ENCODE measurements at places on chromosomes 4 and X. TPM values are rescaled to one million over a fixed set of nuclear protein-coding genes. Genes with fewer than 3 reads are reported as not detected.
A peak's percentile ranks its signal among the peaks of the same experiment; 100 is the strongest.

The AFM gene
- total RNA-seq, result not detected

The CENPVL1 gene
- not detected for total RNA-seq

The USP17L27 gene
- total RNA-seq, result not detected

DNA sequence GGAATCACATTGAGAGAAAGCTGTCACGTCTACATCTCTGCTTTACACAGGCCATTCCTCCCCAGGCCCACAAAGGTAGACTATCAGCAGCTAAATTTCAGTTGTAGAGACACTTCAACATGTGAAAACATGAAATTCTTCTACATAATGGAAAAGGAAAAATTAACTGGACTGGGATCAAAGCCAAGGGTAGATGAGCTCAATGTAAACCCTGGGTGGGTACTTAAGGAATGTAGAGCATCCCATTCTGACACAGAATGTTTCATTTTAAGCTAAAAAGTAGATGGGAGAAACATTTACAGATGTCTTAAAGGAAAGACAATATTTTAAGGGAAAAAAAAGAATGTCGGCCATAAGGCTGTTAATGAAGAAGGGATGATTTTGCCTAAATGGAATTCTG lies 51.3 kb upstream of the NPNT start:
- DNase-seq, result no peak

DNA sequence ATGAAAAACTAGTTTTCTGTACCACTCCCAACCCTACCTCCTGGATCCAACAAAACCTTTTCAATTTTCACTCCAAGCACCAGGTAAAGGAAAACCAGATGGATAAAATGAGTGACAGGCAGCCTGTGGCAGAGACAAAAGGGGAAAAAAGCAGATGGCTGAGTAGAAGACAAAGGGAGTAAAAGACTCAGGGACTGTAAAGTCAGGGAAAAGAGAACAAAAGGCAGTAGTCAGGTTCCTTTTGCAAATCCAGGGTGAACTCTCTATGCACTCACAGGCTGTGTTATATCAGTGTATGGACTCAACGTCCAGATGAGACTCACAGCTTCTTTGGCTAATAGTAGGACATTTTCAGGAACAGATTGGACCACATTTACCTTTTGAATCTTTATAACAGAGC lies 54.2 kb downstream of the QRFPR start:
- no peak for DNase-seq

GRCh38 chrX:134669378-134670098 lies 11.3 kb upstream of the PLAC1 start:
- peak; percentile 85 for DNase-seq

GRCh38 chr4:85708468-85708867 lies 233.5 kb downstream of the ARHGAP24 start:
- DNase-seq, result no peak

DNA sequence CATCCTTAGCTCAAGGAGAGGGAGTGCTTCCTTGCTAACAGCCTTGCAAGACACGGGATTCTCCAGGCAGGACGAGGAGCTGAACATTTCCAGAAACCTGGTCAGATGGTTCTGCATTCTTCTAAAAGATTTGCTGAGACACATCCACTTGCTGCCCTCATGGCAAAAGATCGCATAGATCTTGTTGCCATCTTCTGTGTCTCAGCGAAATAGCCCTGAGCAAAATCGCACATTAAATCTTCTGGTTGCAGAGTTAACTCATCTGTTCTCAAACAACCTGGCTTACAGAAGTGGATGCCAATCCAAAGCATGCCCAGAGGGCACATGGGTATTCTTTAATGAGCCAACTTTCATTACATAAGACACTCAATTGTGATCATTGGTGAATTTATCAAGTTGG lies 167.5 kb downstream of the PRKX start:
- DNase-seq, result no peak

GRCh38 chr4:102427371-102427998 lies 73.7 kb upstream of the NFKB1 start:
- no peak for DNase-seq
